Activated CD8-positive, alpha-beta memory T cell treated with anti-CD3 and anti-CD28 coated beads, Interleukin-2, amount 50 U/mL, for 48 hours (primary cell): ENCODE measurements at places on chromosomes 1 and 21.

DNA sequence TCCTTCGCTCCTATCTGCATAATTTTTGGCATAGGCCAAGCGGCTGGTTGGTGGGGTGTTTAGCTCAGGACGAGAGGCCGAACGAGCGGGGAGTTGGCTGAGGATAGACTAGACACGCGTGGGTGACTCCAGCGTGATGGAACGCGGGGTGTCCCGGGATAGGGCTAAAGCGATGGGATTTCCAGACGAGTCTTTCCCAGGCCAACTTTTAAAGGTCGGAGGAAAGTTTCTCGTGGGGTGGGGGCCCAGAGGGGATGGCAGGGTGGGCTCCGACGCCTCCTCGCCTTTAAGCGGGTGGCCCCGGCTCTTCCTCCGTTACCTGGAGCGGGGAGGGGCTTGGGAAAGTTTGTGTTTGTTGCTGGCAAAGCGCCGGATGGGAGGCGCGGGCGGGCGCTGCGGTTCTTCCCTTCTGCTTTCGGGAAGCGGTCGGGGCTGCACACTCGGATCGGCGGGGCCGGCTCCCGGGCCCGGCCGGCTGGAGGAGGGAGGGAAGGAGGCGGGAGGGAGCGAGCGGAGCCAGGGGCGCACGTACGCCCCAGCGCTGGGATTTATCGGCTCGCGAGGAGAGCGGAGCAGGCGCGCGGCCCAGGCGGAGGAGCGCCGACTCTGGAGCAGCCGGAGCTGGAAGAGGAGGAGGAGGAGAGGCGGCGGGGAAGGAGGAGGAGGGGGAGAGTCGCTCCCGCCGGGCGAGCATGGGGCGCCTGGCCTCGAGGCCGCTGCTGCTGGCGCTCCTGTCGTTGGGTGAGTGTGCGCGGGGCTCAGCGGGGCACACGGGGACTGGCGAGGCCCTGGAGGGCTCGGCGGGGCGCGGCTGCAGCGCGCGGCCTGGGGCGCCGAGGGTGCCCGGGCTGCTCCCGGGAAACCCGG, at the start of gene PTGFRN:
TSS of gene PTGFRN (plus strand) at position 405 of the 867 bp plus-strand sequence. CDS start at position 693, 288 bp downstream.
- peak; percentile 64 for DNase-seq

- no peak for DNase-seq
These were observed 80.8 kb downstream of the SASS6 start for GRCh38 chr1:100051893-100052292.

- no peak for DNase-seq
These were observed 107.9 kb downstream of the S1PR1 start for GRCh38 chr1:101344745-101345144.

DNA sequence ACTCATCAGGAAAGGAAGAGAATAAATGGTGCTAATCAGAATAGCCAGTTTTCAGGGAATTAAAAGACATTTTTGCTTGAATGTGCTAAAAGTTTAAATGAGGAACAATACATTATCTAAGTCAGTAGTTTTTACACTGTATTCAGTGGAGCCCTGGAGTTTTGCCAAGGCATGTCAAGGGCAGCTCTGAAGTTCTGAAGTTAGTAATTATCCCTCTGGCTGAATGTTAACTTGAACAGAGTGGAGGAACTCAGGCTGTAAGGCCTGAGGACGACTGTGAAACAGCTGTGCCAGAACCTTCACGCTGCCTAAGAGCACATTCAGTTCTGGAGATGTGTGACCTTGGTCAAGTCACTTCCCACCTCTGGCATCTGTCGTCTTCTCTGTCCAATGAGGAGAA, 68.1 kb downstream of the EDEM3 start:
- DNase-seq = no peak

- DNase-seq = no peak
These were observed 64.2 kb downstream of the TCP10L start for GRCh38 chr21:32520875-32521735.

DNA sequence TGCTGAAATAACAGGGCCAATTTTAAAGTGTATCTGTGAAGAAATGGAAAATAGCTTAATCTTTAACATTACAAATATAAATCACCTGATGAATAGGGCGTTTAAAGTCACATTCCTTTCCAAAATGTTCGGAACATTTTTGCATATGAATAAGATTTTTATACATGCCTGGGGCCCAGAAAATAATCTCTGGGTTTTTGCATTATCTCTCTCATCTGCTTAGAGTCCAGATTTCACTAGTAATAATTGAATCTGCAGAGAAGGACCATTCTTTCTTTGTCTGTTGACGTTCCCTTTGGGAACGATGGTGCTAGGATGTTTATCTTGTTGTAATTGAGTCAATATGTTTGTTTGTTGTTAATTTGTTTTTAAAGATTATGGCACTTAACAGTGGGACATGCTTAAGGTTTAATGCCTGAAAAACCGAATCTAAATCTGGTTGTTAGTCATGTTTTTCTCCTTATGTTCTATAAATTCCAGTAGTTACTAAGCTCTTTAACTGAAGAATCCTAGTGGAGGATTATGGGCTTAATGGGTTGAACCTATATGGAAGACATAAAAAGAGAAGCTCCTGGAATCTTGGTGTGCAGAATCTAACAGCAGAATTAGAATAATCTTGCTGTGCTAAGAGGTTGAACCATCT, 140.6 kb downstream of the VPS13D start:
- no peak for DNase-seq

GRCh38 chr1:17207046-17207445, 2.1 kb downstream of the PADI1 start:
- no peak for DNase-seq

DNA sequence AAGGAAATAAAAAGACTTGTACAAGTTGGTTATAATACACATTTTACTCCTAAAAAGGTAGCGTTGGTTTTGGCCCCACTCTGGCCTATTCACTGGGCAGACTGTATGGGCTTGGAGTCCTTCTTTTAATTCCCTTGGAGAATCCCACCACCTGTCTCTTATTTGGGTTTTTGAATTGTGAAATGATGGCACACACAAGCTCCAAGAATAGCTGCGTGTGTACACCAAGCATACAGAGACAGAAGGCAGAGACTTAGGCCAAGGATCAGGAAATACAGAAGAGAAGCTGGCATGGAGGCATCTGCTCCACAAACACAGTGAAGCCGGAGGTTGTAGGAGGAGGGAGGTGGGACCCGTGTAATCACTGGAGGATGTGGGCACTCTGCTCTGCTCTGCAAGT, 29.1 kb downstream of the DDR2 start:
- DNase-seq = no peak

DNA sequence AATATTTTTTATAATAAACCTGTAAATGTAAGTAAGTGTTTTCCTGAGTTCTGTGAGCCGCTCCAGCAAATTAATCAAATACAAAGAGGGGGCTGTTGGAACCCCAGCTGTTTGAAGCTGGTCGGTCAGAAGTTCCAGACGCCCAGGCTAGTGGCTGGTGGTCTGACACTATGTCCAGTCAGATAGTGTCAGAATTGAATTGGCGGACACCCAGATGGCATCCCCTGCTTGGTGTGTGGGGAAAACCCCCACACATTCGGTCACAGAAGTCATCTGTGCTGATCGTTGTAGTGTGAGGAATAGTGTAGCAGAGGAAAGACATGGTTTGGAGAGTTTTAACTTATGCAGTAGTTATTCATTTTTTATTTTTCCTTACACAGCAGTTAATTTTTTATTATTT, 32.4 kb downstream of the TBCE start:
- no peak for DNase-seq

DNA sequence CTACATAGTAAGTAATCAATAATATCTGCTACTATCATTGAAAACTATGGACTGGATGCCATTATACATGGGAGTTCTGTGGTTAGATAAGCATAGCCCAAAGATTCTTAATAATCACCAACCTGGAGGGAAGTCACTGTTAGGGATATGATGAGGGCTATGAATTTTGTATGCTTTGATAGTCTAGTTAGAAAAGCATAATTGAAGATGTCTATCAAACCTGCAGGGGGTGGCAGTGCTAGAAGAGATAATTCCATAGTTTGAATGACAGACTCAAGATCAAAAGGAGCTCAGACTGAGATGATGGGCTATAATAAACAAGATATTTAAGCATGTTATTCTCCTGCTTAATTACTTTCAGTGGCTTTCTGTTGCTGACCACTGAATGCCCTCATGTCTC, 15.4 kb upstream of the COA6 start:
- DNase-seq = no peak

DNA sequence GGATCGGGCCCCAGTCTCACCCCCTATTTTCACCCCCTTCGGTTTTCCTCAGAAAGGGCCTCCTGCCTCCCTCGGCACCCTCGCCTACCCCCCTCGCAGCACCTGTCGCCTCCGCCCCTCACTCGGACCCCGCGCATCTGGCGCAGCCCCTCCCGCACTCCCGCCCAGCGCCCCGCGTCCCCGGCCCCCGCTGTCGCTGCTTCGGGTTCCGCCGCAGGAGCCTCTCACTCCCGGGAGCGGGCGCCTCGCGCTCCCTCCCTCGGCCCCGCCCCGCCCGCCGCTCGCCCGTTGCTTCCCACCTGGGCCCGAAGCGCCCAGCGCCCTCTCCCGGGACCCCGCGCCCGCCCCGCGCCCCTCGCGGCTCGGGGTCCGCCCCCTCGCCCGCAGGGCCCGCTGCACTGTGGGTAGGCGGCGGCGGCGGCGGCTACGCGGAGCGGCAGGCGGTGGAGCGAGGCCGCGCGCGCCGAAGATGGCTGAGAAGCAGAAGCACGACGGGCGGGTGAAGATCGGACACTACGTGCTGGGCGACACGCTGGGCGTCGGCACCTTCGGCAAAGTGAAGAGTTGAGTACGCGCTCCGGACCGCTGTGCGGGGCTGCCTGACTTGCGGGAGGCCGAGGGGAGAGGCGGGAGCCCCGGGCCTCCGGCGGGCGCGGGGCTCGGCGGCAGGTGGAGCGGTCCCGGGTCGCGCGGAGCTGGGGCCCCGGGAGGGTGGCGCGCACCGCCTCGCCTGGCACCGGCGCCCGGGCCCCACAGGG, at the start of gene PRKAA2:
TSS of gene PRKAA2 (plus strand) at position 396 of the 758 bp plus-strand sequence. CDS start at position 470, 74 bp downstream.
- DNase-seq = peak; percentile 51

DNA sequence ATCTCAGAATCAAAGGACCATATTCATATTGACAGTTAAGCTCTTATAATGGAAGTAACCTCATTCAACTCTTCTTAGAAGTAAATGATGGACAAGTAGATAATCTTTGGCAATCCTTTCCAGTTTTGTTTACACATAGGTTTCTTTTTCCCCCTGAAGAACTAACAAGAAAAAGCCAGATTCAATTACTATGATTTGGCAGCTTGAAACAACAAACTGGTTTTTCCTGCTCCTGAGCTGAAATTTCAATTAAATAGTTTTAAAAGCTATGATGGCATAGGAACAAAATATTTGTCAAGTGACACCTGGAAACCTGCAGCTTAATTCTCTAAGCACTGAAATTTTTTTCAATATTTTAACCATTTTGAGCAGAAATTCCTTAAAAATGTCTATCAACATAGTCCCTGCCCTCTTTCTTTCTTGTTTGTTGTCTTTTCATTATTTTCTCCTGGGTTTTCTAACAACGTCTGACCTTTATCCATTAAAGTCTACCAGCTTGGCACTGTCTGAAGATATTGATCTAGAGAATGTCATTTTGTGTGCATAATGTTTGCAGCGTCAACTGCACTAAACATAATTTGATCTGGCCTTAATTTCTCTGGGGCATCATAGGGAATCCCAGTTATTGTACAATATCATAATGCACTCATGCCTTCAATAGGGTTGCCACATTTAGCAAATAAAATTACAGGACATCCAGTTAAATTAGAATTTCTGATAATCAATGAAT, 4.0 kb upstream of the SLC35A3 start:
- no peak for DNase-seq

- peak; percentile 32 for DNase-seq
These were observed 182.1 kb downstream of the RHOU start for GRCh38 chr1:228917342-228917741.

DNA sequence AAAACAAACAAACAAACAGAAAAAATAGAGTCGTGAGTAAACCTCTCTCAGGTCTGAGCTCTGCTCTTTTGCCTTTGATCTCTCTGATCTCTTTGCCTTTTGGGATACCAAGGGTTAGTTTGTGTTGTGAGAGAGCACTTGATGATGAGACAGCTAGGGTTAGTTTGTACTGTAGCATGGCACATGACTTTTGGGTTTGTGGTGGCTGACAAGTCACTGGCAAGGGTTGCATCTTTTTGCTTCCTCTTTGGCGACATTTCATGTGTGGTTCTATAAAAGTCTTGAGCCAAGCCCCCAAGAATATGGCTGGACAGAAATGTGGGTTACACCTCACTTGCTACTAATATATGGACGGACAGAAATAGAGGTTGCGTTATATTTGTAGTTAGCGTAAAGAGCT, 60.5 kb downstream of the TESK2 start:
- DNase-seq = no peak

DNA sequence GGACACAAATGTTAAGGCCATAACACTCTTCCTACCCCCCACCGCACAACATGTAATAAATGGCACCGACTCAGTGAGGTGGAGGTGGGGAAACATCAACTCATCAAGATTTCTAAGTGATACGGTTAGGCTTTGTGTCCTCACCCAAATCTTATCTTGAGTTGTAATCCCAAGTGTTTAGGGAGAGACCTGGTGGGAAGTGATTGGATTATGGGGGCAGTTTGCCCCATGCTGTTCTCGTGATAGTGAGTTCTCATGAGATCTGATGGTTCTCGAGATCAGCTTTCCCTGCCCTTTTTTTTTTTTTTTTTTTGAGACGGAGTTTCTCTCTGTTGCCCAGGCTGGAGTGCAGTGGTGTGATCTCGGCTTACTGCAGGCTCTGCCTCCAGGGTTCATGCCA, 51.0 kb upstream of the ACTL8 start:
- no peak for DNase-seq

- DNase-seq = no peak
These were observed 17.6 kb downstream of the GPR137B start for GRCh38 chr1:236159704-236160539.

DNA sequence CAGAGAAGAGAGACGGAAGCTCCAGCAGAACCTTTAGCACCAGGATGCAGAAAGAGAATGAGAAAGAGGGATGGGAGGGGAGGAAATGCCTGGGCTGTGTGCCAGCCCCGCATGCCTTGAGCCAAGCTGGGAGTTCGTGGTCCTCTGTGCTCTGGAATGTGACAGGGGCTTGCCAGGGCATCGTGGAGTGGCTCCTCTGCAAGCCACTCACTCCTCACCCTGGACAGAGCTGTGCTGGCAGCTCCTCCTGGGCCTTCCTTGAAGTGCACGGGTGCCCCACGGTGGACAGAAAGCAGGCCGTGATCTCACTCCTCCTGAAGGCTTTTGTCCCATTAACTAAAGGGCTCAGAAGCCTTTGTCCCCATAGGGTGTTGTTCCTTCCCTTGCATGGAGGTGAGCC, 34.8 kb upstream of the PRELP start:
- DNase-seq = no peak

DNA sequence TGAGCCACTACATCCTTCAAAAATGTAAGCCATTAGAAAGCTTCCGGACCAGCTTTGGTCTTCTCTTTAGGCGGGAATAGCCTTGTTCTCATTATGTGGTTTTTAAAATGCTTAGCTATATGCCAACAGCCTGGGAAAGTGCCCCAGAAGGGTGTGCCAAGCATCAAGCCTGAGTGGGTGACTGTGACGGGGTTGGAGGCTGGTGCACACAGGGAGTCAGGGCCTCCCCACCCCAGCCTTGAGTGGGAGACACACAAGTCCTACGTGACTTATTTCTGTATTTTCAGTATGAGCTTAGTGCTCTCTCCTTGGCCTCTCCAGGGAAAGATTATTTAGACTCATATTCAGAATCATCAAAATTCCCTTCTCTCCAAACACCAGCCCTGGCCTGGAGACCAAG, 9.8 kb downstream of the UBASH3A start:
- DNase-seq = peak; percentile 70

GRCh38 chr1:164991763-164992314, 364.7 kb downstream of the LMX1A start:
- no peak for DNase-seq
